ENCODE measurements at places on chromosomes 7 and 10.

GRCh38 chr10:104232613-104233102, 494 bp upstream of the CFAP43 start:
- DNase-seq = no peak

- no peak for DNase-seq
Measured at GRCh38 chr7:134084488-134085144, 42.5 kb upstream of the LRGUK start.

DNA sequence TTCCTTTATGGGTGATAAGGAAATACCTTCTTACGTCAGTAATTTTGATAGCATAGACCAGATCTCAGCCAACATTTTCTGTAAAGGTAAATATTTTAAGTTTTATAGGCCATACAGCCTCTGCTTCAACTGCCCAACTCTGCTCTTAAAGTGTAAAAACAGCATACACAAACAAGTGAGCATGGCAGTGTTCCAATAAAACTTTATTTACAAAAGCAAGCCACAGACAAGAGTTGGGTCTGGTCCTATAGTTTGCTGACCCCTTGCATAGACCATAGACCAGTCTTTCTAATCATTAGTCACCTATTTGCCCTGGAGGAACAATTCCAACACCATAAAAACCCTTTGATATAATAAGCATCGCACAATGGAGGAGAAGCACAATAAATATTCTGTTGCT, 398.8 kb downstream of the SFMBT2 start:
- DNase-seq = no peak

- DNase-seq = no peak
Measured at GRCh38 chr10:75143353-75143752, 31.9 kb downstream of the SAMD8 start.

DNA sequence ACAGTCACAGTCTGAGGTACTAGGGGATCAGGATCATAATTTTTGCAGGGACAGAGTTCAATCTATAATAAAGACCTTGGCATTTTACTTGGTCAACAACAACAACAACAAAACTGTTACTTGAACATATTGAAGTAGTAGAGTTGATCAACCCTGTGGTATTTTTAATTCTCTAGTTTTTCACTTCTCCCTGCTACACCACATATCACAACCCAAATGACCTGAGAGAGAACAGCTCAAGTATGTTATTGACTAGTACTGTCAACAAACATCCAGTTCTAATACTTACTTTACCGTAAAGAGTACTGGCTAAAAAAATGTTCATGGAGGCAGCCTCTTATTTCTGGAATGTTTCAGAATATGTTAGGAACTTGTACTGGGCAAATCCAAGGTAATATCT, 90.5 kb upstream of the FAM3C start:
- no peak for DNase-seq

GRCh38 chr7:74569501-74570075, 87.9 kb upstream of the GTF2I start:
- DNase-seq = no peak

- DNase-seq = no peak
Measured at GRCh38 chr7:66758950-66759628, 18.6 kb downstream of the RABGEF1 start.

DNA sequence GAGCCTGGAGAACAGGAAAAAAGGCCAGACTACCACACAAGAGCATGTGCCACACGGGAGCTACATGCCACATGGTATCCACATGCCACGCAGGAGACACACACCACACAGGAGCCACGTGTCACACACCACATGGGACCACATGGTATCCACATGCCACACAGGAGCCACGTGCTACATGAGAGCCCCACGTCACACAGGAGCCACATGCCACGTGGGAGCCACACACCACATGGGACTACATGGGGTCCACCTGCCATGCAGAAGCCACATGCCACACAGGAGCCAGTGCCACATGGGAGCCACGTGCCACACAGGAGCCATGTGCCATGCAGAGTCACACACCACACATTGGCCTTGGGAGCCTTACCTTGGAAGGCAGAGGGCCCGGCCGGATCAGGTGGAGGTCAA, 244.4 kb upstream of the PPP2R2D start:
- DNase-seq = no peak

GRCh38 chr10:1244493-1244892, 188.3 kb downstream of the WDR37 start:
- DNase-seq = no peak

- DNase-seq = no peak
Measured at GRCh38 chr7:43460733-43461348, 122.1 kb upstream of the STK17A start.

GRCh38 chr10:121600611-121601010, 2.4 kb upstream of the FGFR2 start:
- no peak for DNase-seq

- no peak for DNase-seq
Measured at GRCh38 chr7:152136686-152137085, 111.2 kb downstream of the GALNT11 start.

DNA sequence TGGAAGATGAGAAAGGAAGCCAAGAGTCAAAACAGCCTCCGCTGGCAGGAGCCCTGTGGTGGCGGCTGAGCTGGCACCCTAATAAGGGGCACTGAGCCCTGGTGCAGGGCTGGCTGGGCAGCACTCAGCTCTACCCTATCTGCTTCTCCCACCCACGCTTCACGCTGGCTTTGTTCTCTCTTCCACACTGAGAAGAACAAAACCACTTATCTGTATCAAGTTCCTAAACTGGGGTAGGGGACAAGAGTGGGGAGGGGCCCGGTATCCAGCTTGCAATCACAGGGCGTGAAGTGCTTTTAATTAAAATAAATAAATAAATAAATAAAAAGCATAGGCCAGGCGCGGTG, 52.1 kb downstream of the FAM53B start:
- DNase-seq = no peak

GRCh38 chr10:35451151-35452016, 115.1 kb downstream of the CCNY start:
- no peak for DNase-seq

GRCh38 chr10:125209591-125210355, 49.4 kb upstream of the CTBP2 start:
- DNase-seq = no peak

DNA sequence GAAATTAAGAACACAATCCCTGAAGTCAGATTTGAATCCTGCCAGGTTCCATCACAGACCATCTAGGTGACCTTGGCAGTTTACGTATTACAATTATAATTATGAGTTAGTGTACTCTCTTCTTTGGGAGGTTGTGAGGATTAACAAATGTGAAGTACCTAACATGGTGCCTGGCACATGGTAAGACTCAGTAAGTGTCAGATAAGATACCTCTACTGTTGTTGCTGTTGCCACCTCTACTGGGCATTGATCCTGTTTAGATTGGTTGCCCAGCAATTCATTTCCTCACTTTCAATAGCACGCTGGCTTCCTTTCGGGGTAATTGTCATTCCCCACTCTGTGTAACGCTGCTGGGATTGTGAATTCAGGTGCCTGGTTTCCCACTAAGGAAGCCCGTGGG, 31.7 kb upstream of the HGF start:
- no peak for DNase-seq

GRCh38 chr10:15744217-15744865, 24.6 kb upstream of the ITGA8 start:
- DNase-seq = no peak

DNA sequence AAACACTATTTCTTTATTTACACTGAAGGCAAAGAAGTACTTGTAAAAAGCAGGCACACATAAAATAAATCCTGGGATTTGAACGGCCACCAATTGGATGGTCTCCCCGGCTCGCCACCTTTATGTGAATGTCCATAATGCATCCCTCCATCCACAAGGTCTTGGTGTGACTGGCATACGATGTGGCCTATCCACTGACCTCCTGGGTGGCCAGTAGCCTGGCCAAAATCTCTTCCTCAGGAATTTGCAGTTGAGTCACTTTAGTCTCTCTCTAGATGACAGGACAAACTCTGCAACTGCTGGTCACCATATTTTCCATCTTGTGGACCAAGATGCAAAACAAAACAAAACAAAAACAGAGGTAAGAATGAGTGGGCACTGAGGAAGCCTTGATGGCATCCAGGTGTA, 39.1 kb downstream of the CDK1 start:
- no peak for DNase-seq

DNA sequence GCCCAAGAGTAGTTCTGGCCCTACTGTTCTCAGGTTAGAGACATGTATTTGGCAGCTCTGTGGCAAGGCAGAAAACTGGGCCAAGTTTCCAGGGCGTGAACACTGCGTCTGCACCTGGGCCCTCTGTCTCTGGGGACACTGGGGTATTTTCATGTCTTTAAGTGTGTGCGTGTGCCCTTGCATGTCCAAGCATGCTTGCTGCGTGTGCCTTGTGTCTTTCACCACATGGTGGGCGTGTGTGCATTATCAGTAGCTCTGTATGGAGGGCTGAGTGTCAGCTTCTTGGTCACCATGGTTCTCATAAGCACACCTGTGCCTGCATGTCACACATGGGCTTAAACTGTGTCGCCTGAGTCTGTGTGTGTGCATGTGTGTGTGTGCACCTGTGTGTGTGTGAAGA, 69.3 kb downstream of the HIPK2 start:
- no peak for DNase-seq

DNA sequence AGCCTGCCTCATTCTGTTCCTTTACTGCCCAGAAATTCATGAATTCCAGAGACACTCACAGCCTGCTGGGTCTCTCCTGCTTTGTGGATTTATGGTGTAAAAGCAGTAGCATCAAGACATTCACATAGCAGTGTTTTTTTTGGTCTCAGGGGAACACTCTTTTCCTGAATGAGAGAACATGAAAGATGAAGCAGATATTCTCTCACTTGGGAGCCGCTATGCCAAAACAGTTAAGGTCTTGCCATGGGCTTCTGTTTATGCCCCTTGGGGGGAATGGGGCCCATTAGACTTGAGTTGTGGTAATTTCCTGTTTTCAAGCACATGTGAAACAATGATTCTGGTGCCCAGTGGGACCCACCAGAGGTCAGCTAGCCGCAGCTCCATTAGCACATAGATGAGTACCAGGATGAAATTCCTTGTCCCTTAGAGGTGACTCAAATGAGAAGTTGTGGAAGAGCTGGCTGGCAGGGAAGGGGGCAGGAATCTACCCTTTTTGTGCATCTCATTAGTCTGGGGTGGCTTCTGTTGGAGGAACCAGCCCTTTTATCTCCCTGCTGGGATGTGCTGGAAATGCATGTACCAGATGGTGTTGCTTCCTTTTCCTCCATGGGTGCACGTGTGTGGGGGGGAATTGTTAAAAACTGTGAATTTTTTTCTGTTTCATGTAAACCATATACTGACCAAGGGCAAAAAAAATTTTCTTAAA, 13.3 kb downstream of the BMPER start:
- DNase-seq = no peak

GRCh38 chr10:6011558-6011957, 34.2 kb upstream of the IL15RA start:
- DNase-seq = no peak

DNA sequence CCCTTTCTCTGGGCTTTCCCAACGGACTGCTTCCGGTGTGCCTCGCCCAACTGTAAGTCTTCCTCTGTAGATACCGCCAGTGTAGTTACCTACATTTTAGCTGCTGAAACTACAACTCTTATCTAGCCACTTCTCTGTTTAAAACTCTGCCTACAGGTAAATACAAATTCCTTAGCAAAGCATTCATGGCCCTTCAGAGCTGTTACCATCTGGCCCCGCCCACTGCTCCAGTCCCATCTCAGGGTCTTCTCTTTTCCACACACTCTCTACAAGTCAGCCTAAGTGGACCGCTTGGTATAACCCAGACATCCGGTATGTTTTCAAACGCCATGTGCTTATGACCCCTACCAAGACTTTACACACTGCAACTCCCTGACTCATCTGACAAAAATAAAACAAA, 41.0 kb upstream of the LAMB4 start:
- DNase-seq = no peak

DNA sequence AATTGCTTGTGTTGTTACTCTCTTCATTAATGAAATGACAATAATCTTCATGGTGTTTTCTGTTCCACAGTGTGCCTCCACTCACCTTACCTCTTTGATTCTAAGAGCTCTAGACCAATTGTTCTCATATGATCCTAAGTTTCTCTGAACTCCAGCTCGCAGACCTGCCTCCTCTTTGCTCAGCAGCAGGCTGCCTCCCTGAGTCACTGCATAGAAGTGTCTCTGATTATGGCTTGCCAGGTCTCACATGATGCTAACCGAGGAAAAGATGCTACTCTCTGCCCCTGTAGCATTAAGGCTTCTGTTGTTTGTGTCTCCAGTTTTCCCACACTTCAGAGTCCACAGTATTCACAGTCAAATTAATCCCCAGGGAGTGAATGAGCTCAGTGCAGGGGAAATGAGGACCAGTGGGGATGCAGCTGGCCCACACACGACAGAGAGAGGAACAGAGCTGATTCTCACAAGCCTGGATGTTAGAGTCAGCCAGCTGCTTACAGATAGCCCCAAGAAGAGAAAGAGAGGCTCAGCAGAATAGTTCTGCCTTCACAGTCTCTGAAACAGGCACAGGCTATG, 145.9 kb upstream of the EGR2 start:
- DNase-seq = no peak

Data from NCI-H345 (cell line).